ENCODE measurements at places on chromosomes 4 and X.

- DNase-seq, result no peak
Observed at GRCh38 chr4:156217236-156217635, 263.6 kb upstream of the CTSO start.

- no peak for DNase-seq
Observed at GRCh38 chr4:26819478-26820095, 41.1 kb upstream of the STIM2 start.

GRCh38 chr4:105988671-105989070, 93.4 kb downstream of the NPNT start:
- no peak for DNase-seq

DNA sequence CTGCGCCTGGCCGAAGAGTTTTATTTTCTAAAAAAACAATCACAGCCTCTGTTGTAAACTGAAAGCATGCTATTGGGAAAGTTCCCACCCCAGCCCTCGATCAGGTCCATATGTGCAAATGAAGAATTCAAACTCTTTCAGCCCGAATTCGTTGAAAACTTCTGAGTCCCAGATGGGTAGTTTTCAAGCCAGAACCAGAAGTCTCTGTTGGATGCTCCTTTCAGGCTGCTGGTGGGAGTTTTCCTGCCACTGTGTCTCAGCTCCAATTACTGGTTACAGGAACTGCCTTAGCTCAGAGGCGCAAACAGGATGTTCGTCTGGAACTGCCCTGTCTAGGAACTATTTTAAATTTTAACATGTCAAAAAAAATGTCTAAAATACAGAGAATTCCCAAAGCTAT, 9.3 kb upstream of the ALG13 start:
- no peak for DNase-seq

GRCh38 chr4:139528377-139529005, 27.5 kb downstream of the SETD7 start:
- DNase-seq, result no peak

DNA sequence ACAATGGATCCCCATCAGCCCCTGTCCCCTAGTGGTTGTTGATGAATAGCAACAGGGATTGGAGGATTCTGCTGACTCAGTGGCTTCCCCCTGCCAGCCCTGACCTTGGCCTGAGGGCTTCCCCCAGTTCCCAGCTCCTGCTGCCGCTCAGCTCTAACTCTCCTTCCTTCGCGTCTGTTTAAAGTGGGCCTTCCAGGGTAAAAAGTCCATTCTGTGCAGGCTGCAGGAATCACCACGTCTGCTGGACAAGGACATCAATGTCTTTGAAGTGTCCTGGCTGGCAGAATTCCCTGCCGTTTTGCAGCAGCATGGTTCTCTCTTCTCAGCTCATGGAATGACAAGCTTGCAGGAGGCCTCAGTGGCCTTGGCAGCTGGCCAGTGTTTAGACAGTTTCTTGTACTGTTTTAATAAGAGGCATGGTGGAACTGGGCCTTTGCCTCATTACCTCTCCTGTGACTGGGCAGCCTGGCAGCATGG, 152.5 kb upstream of the STX18 start:
- peak; percentile 19 for DNase-seq

- DNase-seq, result no peak
Observed at GRCh38 chr4:17082186-17082585, 183.7 kb upstream of the LDB2 start.

DNA sequence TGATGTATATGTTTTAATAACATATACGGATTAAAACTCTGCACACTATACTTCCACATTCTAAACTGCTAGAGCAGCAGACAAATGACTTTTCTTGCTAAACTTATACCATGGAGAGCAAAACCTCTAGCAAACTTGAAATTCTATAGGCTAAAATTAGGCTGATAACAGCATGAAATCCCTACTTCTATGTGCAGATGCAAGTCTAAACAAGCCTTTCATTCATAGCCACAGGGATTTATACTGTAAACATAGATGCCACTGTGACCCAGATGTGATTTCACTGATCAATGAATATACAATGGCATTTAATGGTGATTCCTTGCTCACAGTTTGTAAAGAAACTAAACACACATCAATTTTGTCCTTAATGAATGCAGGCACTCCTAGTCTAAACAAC, 151.0 kb downstream of the ANTXR2 start:
- no peak for DNase-seq

DNA sequence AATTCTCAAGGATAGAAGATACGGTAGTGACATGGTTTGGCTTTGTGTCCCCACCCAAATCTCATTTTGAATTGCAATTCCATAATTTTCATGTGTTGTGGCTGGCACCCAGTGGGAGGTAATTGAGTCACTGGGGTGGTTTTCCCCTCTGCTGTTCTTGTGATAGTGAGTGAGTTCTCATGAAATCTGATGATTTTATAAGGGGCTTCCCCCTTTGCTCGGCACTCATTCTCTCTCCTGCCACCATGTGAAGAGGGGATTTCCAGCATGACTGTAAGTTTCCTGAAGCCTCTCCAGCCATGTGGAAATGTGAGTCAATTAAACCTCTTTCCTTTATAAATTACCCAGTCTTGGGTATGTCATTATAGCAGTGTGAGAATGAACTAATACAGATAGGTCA, 8.5 kb upstream of the SPANXN4 start:
- no peak for DNase-seq

GRCh38 chr4:159776961-159777360, 674.1 kb downstream of the RAPGEF2 start:
- no peak for DNase-seq

GRCh38 chr4:48899950-48900349, 6.6 kb downstream of the OCIAD2 start:
- no peak for DNase-seq

DNA sequence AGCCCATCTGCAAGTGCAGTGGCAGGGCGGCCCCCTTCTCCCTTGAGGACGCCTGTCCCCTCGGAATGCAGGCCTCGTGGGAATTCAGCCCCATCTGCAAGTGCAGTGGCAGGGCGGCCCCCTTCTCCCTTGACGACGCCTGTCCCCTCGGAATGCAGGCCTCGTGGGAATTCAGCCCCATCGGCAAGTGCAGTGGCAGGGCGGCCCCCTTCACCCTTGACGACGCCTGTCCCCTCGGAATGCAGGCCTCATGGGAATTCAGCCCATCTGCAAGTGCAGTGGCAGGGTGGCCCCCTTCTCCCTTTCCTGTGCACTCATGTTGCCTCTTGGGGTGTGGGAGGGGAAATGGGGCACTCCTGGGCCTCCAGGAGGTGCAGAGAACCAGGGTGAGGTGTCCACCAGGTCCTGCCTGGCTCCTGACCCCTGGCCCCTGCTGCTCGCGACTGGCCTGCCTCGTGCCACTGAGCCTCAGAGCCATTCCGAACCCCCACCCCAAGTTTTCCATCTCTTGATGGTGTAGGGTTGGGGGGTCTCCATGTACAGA, 6.8 kb upstream of the SLC26A1 start:
- DNase-seq, result no peak

- no peak for DNase-seq
Observed at GRCh38 chr4:163621821-163622220, 127.3 kb downstream of the TMA16 start.

GRCh38 chr4:176971576-176972115, 178.9 kb upstream of the VEGFC start:
- DNase-seq, result no peak

DNA sequence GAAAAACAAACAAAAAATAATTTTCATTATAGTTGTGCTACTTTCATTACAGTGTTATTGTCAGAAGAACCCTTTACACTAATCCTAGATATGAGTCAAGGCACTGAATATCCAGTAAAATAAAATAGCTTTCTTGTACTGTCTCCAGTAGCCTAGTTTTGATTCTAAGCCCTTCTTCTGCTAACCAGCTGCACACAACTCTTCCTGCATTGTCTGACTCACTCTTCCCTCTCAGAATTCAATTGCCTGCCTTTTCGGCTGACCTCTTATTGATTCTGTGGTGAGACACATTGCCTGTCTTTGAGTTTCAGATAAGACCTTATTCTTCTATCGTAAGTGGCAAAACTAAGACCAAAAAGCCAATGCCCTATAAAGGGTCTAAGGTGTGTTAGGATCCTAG, 26.7 kb upstream of the PCDH18 start:
- no peak for DNase-seq

- no peak for DNase-seq
Observed at GRCh38 chr4:182483685-182484084, 240.5 kb downstream of the TENM3 start.

GRCh38 chr4:38815885-38816782, 11.5 kb upstream of the TLR1 start:
- no peak for DNase-seq

GRCh38 chr4:81472281-81473182, 825 bp upstream of the RASGEF1B start:
- DNase-seq, result no peak

GRCh38 chr4:158656439-158656838, 15.2 kb downstream of the C4orf46 start:
- no peak for DNase-seq

GRCh38 chr4:185792384-185793115, 19.4 kb downstream of the SORBS2 start:
- DNase-seq, result peak; percentile 29

DNA sequence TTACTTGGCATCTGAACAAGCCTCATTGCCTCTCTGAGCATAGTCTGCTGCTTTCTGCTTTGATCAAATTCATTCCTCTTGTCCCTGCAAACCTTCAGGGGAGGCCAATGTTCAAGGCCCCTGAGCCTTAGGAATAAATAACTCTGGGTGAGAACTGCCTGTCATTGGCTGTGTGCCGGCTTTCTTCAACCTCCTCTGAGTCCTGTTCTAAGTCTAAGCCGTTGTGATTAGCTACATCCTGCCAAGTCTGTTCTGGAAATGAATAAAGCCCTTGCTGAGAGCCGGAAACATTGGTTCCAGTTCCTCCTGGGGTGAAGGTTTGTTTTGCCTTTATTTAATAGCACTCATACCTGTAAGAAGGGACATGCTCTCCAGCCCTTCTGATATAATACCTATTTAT, 13.8 kb downstream of the RNF4 start:
- DNase-seq, result no peak

DNA sequence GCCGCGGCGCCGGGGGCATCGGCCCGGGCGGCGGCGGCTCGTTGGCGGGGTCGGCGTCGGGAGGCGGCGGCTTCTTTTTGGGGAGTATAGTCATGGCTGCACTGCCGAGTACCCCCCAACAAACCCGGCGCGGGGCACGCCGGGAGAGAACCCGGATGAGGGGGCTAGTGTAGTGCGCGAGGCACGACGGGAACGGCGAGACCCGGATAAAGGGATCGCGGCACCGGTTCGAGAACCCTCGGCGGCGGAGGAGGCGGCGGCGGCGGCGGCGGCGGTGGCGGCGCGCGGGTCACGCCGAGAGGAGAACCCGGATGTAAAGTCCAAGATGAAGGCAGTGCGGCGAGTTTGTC, at the start of gene OTUD5:
TSS of gene OTUD5 (minus strand) at position 131 of the 350 bp plus-strand sequence. CDS start at position 94, 37 bp downstream.
- DNase-seq, result no peak

GRCh38 chr4:141962486-141962885, 326.1 kb downstream of the IL15 start:
- DNase-seq, result no peak

DNA sequence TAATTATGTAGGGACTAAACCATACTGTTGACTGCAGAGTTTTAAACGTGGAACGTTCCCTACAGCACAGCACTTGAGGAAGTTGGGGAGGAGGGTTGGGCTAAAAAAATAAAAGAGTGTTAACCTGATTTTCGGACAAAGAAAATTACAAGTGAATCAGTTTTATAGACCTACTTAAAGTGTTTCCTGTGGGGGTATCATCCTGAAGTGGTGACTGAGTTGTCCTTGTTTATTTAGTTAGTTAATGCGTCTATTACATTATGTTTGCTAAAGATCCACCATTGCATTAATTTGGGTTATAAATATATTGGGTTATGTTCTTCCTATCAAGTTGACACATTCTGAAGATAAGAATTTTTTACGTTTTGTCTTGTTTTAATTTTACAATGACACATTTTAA, 14.7 kb downstream of the UNC5C start:
- DNase-seq, result no peak

DNA sequence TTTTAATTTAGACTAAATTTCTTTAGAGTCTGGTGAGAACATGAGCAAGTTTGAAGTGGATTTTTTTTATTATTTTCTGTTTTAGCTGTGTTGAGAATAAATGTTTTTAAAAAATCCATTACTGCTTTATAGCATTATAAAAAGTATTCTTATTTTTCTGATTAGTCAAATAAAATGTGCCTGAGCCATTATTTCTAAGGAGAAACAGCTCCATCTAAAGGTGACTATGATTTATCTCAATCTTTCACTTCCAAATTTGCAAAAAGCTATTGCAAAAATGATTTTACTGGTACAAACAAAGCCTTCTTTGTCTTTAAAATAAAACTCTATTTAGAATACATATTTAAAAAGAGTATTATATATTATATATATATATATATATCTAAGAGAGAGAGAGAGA, 959.2 kb downstream of the FAM133A start:
- no peak for DNase-seq

DNA sequence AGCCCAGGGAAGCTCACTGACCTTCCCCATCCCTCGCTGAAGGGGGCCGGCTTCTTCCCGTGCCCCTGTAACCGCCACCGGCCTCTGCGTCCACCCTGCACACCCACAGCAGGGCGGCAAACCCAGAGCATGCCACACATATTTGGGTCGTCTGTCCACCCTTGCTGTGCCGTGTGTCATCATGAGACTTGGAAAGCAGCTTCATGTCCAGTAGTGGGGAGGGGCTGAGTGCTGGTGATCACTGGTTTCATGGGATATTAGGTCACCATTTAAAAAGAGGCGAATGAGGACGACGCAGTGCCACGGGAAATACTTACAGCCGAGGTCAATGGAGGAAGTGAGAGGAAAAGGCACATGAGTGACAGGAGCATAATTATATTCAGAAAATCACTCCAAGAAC, 74.8 kb downstream of the HTRA3 start:
- DNase-seq, result no peak

GRCh38 chrX:51893931-51894696, 691 bp downstream of the MAGED1 start:
- no peak for DNase-seq

DNA sequence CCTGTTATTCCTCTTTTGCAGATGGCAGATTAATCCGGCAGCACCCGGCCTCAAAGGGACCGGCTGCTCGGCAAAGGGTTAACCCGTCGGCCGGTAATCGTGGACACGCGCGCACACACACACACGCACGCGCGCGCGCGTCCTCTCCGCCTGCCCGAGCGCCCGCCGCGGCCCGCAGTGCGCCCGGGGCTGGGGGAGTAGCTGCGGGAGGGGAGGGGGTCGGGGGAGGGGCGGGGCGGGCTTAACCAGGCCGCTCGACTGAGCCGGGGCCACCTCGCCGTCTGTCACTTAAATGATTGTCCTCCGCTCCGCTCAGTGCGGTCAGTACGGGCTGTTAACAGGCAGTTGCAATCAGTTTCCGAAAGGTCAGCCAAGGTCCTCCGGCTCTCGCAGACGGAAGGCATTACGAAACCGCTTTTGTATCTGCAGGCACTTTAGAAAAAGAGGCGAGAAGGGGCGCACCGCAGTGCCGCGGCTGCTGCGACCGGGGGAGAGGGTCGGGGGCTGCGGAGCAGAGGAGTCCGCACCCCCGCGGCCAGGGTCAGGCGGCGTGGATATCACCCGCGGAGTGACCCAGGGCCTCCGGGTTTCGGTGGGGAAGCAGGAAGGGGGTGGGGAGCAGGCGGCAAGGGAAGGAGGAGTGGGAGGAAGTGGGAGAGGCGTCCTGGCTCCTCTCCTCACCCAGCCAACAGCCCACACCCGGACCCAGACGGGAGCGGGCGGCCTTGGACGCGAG, 57.3 kb upstream of the BCOR start:
- no peak for DNase-seq
